ENCODE measurements at places on chromosomes 2 and 18. TPM values are rescaled to one million over a fixed set of nuclear protein-coding genes. Genes with fewer than 3 reads are reported as not detected.

DNA sequence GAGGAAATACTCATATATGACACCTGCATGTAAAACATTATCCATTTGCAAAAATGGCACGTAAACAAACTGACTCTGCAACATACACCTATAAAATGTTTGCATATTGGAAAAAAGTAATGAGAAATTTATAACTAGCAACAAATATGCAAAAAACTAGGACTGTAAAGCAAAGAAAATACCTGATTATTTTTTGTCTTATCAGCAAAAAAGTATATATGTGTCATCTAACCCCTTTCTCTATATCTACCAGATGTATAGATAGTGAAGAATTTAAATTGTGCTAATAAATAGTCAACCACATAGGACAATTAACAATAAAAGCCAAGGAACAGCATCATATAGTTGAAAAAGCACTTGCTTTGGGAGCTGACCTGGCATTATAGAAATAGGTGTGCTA is 543.8 kb downstream of the LRP1B start:
- H3K36me3 ChIP-seq = no peaks in the 10 kb centered on the region
- H3K4me1 ChIP-seq = no peaks in the 10 kb centered on the region
- H3K4me3 ChIP-seq = no peak overlapping the region
- no peak overlapping the region for H3K27ac ChIP-seq
- no peak for DNase-seq

DNA sequence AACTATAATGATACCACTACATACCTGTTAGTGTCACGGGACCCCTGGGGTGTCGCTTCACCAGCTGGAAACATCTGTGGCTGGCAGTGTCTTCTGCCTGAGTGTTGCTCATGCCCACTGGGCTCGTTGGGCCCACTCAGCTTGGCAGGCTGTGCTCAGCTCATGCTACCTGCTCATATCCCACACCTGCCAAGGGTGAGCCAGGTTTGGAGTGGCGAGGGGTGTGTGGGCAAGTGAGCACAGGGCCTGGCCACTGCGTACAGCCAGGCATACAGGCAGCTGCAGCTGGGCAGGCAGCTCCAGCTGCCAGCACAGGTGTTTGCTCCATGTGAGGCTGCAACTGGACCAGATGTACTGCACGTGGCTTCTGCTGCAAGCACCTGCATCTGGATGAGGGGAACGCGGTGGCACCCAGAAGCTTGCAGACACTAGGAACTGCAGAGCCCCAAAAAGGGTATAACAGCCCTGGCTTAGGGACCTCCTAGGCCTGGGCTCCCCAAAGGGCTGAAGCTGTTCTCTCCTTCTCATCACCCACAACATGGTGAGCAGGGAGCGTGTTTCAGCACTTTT is 70.1 kb downstream of the SUCLG1 start:
- DNase-seq = no peak
- peaks cover 3% of the 10 kb centered on the region for H3K27me3 ChIP-seq
- no peaks in the 10 kb centered on the region for H3K36me3 ChIP-seq
- H3K4me1 ChIP-seq = no peaks in the 10 kb centered on the region

Gene SKOR2
- not detected for total RNA-seq

Gene ZBTB7C
- 2.4 TPM for total RNA-seq

GRCh38 chr2:3432067-3432466 is 52.6 kb downstream of the TRAPPC12 start:
- no peak overlapping the region for H3K4me3 ChIP-seq
- H3K27me3 ChIP-seq = no peaks in the 10 kb centered on the region
- H3K36me3 ChIP-seq = peaks cover 83% of the 10 kb centered on the region

GRCh38 chr18:68445136-68445535 is 269.8 kb downstream of the TMX3 start:
- no peak overlapping the region for H3K4me3 ChIP-seq
- no peak for DNase-seq
- H3K27me3 ChIP-seq = no peaks in the 10 kb centered on the region
- H3K4me1 ChIP-seq = no peaks in the 10 kb centered on the region
- no peak overlapping the region for H3K27ac ChIP-seq

Gene IGFBP5
- 150 TPM for total RNA-seq

GRCh38 chr2:41504532-41504931 is 543.3 kb upstream of the PKDCC start:
- no peaks in the 10 kb centered on the region for H3K4me1 ChIP-seq
- H3K36me3 ChIP-seq = no peaks in the 10 kb centered on the region
- no peak for DNase-seq
- no peak overlapping the region for H3K27ac ChIP-seq

Measured in heart right ventricle (tissue), 16 donors.